ENCODE measurements at places on chromosomes 4 and X. TPM values are rescaled to one million over a fixed set of nuclear protein-coding genes. Genes with fewer than 3 reads are reported as not detected.

GRCh38 chrX:48666649-48667048, 16.9 kb upstream of the WAS start:
- no peak for DNase-seq

Gene MED12
- total RNA-seq = 43.2 TPM

- DNase-seq = no peak
Observed at GRCh38 chrX:9710332-9710731, 55.3 kb downstream of the GPR143 start.

GRCh38 chrX:27675493-27675892, 85.3 kb downstream of the DCAF8L2 start:
- no peak for DNase-seq
